ENCODE measurements at places on chromosomes 4 and X. TPM values are rescaled to one million over a fixed set of nuclear protein-coding genes. Genes with fewer than 3 reads are reported as not detected.

CT45A1 gene
- not detected for total RNA-seq

RRAGB gene
- total RNA-seq = 12.0 TPM

NEK1 gene
- 2.8 TPM for total RNA-seq

WDFY3 gene
- 7.9 TPM for total RNA-seq

PLAC1 gene
- total RNA-seq = 0.26 TPM

CYSLTR1 gene
- total RNA-seq = not detected

SLC16A2 gene
- 31.5 TPM for total RNA-seq

CPLX1 gene
- total RNA-seq = 0.57 TPM

CYTL1 gene
- not detected for total RNA-seq

ARHGAP6 gene
- total RNA-seq = 0.03 TPM

ADH4 gene
- not detected for total RNA-seq

LONRF3 gene
- 3.3 TPM for total RNA-seq

NWD2 gene
- total RNA-seq = not detected

ETNPPL gene
- not detected for total RNA-seq

XPNPEP2 gene
- not detected for total RNA-seq

FOXP3 gene
- total RNA-seq = 0.19 TPM

PRICKLE3 gene
- 12.7 TPM for total RNA-seq

STS gene
- 2.0 TPM for total RNA-seq

BEX2 gene
- total RNA-seq = 10.2 TPM

DCLK2 gene
- 11.2 TPM for total RNA-seq

MTMR1 gene
- 15.7 TPM for total RNA-seq

ALB gene
- not detected for total RNA-seq

PTTG2 gene
- not detected for total RNA-seq

SMPX gene
- total RNA-seq = not detected

PROM1 gene
- total RNA-seq = not detected

INPP4B gene
- total RNA-seq = 5.0 TPM

AKAP14 gene
- total RNA-seq = not detected

ZFYVE28 gene
- total RNA-seq = 2.2 TPM

MAGEA6 gene
- total RNA-seq = 12.0 TPM

TCEAL7 gene
- not detected for total RNA-seq

SAGE1 gene
- 0.02 TPM for total RNA-seq

F11 gene
- total RNA-seq = not detected

DDIT4L gene
- 0.55 TPM for total RNA-seq

STARD8 gene
- total RNA-seq = 1.6 TPM

TMPRSS11F gene
- not detected for total RNA-seq

NSDHL gene
- 40.6 TPM for total RNA-seq

NLGN4X gene
- not detected for total RNA-seq

FAM184B gene
- total RNA-seq = 0.02 TPM

NUP62CL gene
- total RNA-seq = 13.4 TPM

RXFP1 gene
- total RNA-seq = not detected

ADRA2C gene
- 11.7 TPM for total RNA-seq

RBM3 gene
- 316 TPM for total RNA-seq

FAM236B gene
- not detected for total RNA-seq

PCYT1B gene
- total RNA-seq = not detected
